Activated CD4-positive, alpha-beta memory T cell treated with anti-CD3 and anti-CD28 coated beads, Interleukin-2, amount 10 ng/mL, durations not matched to agents 7 days and 5 days (primary cell): ENCODE measurements at places on chromosomes 1 and 21. TPM values are rescaled to one million over a fixed set of nuclear protein-coding genes. Genes with fewer than 3 reads are reported as not detected.

DNA sequence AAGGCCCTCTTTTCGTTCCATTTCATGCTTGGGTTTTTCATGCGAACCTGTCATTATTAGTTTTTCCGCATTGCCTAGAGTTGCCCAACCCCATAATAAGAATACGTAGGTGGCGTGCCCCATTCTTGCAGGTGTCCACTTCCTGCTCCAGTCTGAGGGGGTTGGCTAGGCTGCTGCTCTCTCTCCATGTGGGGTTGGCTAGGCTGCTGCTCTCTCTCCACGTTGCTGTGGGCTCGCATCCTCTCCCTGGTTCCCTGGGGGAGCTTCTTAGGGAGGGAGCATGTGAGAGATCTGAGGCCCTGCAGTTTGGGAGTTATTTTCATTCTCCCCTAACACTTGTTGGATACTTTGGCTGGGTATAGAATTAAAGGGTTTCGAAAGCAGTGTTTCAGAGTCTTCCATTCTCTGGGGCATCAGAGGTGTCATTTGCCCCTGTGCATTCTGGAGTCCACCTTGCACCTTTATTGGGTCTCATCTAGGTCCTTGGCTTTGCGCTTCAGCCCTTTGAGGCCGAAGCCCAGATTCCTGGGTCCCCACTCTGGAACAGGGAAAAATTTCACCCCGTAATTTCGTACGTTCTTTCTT is 8.6 kb downstream of the C1orf35 start:
- no peak for DNase-seq

DNA sequence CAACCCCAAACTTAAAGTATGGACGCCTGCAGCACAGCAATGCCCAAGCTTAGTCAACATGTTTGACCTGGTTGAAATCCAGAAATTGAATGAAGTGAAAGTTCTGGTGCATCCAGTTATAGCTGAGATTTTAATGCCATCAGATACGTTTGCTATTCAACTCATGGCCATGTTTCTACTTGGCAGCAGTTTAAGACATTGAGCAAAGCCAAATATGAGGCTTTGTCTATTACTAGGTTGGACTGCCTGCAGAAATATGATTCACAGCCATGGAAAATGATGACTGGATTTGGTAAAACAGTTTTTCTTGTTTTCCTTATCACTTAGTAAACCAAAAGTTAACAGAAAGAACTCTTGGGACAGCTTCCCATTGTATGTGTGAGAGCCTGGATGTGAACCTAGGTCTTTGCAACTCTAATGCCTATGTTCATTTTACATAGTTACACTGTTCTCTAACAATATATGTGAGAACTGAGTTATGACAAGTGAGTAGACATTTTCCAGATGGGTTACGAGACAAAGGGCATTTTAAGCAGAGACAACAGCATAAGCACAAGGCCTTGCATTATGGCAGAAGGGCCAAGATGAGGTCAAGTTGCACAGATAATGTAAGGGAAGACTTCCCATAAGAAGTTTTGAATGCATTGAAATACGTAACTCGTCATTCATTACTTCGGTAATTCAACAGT is 32.4 kb upstream of the MYSM1 start:
- DNase-seq, result no peak

DNA sequence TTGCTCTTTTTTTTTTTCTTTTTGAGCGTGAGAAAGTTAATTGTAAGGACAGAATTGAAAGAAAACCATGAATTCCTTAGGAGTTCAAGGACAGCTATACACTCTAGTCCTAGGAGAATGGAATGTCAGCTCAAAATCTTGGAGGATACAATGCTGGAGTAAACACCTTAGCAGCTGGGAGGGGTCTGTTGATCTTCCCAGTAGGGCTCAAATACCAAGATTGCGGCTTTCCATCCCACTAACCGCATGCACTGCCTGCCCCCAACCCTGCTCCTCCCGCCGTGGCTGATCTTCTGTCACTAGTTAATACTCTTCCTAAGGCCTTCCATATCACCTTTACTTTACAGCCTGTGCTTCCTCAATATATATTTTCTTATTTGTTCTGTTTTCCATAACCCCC is 2.6 kb upstream of the PDC start:
- no peak for DNase-seq

GRCh38 chr1:112509005-112509659 is 367 bp downstream of the WNT2B start:
- DNase-seq, result peak; percentile 20

- no peak for DNase-seq
These were observed 3.6 kb downstream of the AJAP1 start for GRCh38 chr1:4657960-4658541.

DNA sequence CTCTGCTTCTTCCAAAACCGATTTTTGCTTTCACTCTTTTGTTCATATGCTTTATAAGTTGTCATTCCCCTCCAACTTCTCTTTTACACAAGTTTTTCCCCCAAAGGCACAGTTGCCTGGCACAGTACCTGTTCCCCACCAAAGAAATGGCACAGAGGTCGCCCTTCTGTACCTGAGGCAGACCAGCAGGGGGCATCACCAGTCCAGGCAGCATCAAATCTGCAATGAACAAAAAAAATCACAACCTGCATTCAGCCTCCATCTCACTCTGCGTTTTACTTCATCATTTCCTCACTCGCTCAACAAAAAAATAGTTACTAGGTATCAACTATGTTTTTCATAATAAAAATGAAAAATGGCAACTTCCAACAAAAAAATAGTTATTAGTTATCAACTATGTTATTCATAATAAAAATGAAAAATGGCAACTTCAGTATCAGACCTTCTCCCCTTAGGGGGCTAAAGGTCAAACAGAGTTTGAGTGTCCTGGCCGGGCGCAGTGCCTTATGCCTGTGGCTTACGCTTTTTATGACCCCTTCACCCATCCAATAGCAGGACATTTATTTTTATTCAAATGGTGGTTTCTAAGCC is 4.1 kb downstream of the EIF2D start:
- peak; percentile 66 for DNase-seq

GRCh38 chr1:59707178-59707791 is 107.5 kb upstream of the HOOK1 start:
- DNase-seq, result no peak

The OR6K3 gene
- total RNA-seq, result not detected

The B3GALT5 gene
- not detected for total RNA-seq

The CHIA gene
- total RNA-seq, result not detected
